Liver (tissue), 10 donors: ENCODE measurements at places on chromosomes 2 and 18.

DNA sequence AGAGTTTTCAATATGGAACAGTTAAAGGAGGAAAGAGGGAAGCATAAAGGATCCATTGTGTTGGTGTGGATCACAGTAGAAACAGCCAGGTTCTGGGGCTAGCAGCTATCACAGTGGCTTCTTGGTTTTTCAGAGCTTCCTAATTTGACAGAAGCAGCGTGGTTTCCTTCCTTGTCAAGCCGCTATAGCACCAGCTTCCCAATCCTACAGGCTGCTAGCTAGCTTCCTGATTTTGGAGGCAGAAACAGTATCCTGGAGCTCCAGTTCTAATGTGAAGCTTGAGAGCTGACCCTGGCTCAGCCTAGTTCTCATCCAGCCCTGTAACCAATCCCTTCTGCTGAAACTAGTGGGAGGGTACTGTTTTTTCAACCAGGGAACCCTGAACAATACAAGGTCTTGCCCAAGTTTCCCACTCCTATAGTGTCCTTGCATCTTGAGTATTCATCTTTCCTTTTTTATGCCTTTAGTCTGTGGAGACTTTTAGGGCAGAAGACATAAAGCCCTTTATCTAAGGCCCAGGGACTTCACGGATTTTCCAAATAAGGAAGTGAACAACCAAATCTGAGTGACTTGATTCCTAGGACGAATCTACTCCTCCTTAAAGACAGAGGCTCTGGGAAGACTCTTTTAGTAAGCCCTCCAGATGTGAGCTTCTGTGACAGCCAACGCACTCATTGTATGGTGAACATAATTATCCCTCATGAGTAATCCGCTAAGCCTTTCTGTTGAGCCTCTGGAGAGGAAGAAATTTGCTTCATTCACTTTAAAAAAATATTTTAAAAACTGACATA, 33.8 kb downstream of the CCDC93 start:
- DNase-seq = no peak

DNA sequence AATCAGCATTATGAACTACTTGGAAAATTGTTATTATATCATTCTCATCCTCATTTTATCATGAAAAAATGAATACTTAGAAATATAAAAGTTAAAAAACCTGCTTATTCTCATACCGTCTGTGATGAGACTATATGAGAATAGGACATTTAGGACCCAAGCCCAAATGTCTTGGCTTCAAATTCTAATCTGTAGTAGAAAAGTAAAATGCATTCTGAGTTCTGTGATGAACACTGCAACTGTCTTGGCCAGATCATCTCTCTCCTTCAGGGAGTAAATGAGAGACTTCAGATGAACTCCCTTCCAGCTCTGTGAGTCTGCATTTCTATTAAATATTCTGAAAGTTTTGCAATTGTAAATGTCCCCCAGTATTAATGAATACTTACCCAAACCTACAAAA, 940.7 kb upstream of the KLHL29 start:
- DNase-seq = no peak

- DNase-seq = peak; percentile 27
Observed at GRCh38 chr18:13539843-13540476, 186.4 kb downstream of the FAM210A start.

DNA sequence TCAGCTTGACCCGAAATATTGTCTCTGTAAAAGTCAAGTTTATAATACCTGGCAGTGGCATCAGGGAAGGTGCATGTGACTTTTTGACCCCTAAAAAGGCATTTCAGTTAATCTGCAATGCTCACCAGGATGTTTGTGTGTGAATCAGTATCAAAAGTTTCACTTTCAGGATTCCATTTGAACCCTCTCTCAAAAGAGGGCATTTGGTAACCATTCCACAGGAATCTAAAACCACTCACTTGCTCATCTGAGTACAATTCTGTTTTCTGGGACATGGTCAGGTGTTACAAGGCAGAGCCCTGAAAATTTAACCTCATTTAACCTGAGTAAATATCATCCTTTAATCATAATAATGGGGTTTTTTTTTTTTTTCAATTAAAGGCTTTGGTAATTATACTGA, 77.9 kb upstream of the KLF7 start:
- no peak for DNase-seq

GRCh38 chr2:55049043-55049820, 1.0 kb downstream of the RTN4 start:
- DNase-seq = peak; percentile 83

DNA sequence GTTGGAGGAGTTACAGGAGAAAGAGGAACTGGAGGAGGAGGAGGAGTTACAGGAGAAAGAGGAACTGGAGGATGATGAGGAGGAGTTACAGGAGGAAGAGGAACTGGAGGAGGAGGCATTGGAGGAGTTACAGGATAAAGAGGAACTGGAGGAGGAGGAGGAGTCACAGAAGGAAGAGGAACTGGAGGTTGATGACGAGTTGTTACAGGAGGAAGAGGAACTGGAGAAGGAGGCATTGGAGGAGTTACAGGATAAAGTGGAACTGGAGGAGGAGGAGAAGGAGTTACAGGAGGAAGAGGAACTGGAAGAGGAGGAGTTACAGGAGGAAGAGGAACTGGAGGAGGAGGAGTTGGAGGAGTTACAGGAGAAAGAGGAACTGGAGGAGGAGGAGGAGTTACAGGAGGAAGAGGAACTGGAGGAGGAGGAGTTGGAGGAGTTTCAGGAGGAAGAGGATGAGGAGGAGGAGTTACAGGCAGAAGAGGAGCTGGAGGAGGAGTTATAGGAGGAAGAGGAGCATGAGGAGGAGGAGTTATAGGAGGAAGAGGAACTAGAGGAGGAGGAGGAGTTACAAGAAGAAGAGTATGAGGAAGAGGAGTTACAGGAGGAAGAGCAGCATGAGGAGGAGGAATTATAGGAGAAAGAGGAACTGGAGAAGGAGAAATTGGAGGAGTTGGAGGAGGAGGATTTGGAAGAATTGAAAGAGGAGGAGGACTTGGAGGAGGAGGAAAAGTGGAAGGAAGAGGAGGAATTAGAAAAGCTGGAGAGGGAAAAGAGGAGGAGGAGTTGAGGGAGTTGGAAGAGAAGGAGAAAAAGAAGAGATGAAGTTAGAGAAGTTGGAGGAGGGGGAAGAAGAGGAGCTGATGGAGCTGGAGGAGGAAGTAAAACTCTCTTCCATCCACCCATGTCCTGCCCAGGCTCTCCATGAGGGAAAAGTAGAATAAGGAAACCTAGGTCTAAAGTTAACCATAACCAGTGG, 37.2 kb downstream of the CLASP1 start:
- DNase-seq = no peak

GRCh38 chr2:44250376-44250775, 24.9 kb upstream of the SLC3A1 start:
- no peak for DNase-seq

DNA sequence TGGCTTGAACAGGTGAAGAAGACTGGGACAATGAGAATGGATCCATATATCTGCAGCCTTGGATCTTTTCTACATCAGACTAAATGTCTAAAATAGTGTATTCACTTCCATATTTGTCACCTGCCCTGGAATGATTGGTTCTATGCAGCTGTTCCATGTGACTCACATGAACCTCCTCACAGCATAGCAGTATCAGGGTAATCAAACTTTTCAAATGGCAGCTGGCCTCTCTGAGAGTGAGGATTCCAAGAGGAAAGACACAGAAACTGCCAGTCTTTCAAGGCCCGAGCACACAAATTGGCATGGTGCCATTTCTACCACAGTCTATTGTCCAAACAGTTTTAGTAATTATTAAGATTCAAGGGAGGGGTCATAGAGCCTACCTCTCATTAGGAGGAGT, 859.3 kb downstream of the BCL11A start:
- DNase-seq = no peak

DNA sequence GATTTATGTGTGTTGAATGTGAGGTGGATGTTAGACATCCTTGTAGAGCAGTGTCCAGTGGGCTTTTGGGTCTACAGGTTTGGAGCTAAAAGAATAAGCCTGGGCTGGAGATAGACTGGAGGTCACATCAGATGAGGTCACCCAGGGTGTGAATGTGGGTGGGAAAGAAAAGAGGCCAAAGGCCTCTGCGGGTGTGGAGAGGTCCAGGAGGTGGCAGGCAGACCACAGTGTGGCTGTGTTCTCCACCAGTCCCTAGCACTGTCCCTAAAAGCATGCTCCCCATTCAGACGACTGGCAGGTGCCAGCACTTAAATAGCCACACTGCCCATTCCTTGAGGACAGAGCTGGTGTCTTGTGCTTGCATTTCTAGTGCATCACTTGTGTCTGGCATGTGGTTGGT, 4.1 kb downstream of the ATG4B start:
- DNase-seq = no peak

- no peak for DNase-seq
Observed at GRCh38 chr18:47120428-47120827, 29.9 kb downstream of the HDHD2 start.

DNA sequence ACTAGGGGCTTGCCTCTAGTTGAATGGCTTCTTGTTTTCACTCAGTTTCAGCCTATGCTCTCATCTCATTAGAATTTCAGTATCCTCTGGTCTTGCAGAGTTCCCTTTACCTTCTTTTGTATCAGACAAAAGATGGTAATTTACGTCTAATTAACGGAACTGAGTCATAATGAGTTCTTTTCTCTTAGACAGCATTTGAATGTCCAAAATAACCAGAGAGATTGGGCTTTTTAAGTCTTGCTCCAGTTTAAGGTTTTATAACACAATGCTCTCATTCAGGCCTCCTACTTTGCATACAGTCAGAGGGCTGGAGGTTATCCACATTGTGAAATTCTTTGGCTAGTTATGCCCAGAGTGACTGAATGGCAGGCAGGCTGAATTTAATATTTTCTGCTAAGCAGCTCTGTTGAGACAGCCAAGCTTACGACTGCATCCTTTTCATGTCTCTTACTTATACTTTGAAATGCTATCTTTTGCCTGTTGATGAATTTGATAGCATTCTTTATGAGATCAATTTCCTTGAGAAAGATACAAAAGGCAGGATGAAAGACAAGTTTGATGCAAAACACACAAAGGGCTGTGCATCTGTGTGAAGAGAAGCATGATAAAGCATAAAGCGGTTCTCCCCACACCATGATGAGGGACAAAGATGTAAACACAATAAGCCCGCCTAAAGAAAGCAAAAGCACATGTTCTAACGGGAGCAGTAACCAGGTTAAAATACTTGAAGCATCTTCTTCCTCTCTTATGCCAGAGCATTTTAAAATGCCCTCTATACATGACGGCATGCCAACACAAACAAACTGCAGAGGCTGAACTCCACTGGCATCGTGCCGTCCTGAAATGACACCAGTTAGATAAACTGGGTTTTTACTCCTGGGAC, 90.0 kb downstream of the CDH2 start:
- DNase-seq = no peak

GRCh38 chr2:31457651-31458050, 43.1 kb upstream of the XDH start:
- DNase-seq = no peak

DNA sequence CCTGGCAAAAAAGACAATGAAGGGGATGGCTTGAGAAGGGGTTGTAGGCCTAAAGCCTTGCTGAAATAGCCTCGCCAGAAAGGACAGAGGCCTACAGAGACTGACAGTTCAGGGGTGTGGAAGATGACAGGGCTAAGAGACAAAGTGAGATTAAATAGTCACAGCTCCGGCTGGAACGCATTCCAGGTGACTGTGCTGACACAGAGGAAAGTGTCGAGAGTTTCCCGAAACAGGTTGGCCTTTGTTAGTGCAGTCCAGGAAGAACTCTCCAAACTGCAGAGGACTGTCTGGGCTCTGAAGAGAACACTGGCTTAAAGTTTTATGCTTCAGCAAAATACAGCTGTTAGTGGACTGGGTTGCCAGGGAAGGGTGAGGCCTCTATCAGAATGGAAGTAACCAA, 52.8 kb downstream of the METTL4 start:
- no peak for DNase-seq

GRCh38 chr2:136232456-136233172, 114.7 kb upstream of the CXCR4 start:
- DNase-seq = no peak

DNA sequence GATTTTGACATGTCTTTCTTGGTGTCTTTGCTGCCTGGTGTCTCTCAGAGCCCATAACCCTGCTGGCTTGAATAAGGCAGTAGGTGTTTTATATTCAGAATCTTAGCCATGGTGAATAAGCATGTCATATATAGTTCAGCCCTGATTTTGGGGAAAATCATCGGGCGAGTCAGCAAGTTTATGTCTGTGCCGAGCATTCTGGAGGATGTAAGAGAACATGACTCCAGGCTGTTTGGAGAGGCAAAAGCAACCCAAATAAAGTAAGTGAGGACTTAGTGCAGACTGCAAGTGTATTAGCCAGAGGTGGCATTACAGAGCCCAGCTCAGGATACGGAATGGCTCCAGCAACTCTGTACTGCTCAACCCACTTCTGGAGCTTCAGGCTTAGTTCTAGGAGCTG, 50.3 kb downstream of the TCF7L1 start:
- no peak for DNase-seq

GRCh38 chr18:78753240-78753639, 226.4 kb upstream of the SALL3 start:
- no peak for DNase-seq

DNA sequence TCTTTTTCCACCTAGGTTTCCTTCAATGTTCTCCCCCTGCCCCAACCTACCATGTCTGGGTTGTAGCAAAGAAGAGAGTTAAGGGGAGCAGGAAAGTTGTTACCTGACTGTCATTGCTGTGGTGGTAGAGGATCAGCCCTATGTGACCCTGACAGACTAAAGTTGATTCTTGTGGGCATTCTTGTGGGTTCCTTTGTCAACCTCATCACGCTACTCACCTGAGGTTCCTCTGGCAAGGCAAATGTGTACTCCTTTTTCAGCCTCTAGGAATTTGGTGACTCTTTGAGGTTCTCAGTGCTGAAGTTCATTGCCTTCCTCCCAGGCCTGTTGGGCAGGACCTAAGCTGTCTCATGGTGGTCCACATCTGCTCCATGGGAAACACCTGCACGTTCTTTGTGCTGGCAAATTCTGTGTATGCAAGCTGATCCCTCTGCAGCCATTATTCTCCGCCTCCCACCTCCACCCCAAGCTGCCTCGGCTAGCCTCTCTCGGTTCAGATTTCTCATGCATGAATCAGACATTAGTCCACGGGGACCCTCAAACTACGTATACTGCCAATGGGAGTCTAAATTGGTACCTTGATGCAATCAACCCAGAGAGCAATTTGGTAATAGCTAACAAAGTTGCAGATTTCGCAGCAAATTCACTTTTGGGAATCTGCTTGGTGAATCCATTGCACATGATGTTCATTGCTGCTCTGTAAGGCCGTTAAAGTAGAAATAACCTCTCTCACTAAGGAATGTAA, 1.5 kb upstream of the GMCL1 start:
- no peak for DNase-seq
